Uterus (tissue), 4 donors: ENCODE measurements at places on chromosomes 1 and 21.

DNA sequence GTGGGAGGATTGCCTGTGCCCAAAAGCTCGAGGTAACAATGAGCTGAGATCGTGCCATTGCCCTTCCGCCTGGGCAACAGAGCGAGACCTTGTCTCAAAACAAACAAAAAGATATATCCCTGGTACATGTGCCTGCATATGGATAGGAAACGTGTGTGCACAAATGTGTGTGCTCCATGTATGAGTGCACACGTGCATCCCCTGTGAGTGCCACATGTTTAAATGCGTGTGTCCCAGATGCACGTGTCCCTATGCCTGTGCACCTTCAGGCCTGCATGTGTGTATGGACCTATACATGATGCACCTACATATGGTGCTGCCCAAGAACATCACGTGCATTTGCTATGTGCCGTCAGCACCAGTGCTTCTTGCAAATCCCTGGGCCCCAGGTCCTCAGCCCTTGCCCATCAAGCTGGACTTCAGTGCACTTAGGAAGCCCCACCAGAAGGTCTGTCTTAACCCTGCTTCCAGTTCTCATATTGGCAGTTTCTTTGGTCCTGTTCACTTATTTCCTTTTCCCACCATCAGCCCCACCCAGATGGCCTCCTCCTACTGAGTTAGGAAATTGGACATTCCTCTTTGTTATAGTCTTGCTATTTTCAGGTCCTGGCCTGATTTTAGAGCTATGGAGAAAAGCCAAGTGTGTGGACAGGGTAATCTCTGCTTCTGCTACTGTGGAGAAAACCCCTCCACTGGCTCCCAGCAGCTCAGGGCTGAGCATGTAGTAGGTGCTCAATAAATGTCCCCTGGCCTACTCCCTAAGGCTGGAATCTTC is 15.4 kb downstream of the TIE1 start:
- no peak for DNase-seq

DNA sequence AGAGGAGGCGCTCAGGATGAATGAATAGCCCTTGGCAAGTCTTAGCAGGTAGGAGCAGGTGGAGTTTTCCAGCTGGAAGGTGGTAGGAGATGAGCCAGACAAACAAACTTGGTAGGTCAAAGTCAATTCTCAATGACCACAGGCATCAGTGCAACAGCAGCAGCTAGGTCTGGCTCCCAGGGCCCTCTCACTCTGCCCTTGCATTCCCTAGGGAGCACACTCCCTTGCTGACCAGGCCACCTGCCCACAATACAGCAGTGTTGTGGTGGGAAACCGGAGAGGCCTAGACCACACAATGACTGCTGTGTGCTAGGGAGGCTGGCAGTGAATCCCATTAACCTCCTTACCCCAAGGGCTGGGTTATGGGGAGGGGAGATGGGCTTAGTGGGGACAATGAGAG is 13.0 kb upstream of the PAQR6 start:
- DNase-seq: no peak

DNA sequence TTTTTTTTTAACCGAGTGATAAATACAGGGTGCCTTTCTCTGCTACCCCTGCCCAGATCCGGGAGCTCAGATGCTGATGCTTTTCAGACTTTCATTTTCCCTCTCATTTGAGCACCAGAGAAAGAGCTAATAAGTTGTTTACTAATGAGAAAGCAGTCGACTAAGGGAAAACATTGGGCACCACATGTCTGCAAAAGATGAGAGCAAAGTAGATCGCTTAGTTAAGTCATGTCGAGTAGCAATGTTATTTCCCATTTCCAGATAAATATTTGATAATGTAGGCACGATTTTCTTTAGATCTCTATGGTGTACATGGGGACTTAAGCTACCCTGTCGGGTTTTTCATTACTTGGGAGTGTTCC is 1.2 kb downstream of the PKN2 start:
- no peak for DNase-seq

DNA sequence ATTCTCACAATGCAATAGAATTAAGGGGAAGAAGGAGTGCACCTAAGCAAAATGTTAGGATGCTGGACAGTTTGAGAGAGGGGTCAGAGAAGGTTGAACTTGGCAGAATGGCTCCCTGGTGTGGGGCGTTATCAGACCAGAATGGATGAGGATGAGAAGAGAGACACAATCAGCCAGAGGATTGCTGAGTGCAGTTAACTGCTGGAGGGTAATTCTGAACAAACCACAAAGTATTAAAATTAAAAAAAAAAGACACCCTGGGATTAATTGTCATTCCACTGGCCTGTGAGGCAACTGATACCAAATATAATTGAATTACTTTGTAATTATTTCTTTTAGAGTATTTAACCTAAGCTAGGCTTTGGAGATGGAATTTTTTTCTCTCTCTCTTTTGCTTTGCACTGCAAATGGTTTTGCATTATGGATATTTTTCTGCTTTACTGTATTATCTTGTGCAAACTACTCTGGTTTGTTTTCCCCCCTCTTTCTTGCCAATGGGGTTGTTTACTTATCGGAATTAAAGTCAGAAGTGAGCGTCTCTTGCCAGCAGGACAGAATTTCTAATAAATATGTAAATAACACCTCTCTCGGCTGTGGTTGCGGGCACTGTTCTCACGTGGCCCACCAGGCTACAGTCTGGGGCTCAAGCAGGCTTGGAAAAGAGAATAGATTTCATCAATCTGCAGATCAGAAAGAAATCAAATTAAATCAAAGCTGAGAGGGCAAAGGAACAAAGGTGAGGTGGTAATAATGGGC is 572.9 kb upstream of the CAMK1G start:
- DNase-seq: no peak

GRCh38 chr21:43720539-43721166 is 1.7 kb downstream of the PDXK start:
- no peak for DNase-seq

- no peak for DNase-seq
Measured at GRCh38 chr1:156401681-156402081, 32.7 kb downstream of the RHBG start.
